Osteocyte (in vitro differentiated cells): ENCODE measurements at places on chromosomes 13 and 19.

- no peak for DNase-seq
Observed at GRCh38 chr13:44276061-44276460, 97.6 kb upstream of the SERP2 start.

- DNase-seq, result no peak
Observed at GRCh38 chr19:31289381-31289880, 59.8 kb downstream of the TSHZ3 start.

DNA sequence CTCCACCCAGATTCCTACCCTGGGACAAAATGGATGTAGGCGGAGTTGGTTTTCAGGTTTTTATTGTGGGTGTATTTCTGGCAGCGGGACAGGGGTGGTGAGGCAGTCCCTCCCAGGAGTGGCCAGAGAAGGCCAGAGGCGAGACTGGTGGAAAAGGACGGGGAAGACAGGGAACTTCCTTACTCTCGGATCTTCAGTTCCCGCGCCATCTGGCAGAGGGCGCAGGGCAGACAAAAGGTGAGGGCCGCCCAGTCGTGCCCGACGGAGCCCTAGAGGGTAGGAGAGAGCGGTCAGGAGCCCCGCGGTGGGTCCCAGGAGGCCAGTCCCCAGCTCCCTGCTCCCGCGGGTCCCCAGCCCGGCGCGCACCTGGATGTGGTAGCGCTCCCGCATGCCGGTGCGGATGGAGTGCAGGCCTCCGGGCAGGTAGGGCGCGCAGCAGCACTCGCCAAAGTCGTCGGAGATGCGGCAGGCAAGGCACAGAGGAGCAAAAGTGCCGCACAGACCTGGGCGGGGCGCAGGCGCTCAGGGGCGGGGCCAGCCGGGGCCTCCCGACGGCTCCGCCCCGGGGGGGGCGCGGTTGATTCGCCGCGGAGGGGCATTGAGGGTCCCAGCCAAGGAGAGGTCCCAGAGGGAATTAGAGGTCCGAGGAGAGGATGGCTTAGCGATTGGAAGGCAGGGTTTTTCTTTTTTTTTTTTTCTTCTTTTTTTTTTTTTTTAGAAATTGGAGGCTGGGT, 3.0 kb downstream of the CNFN start:
- DNase-seq, result no peak

GRCh38 chr13:47415048-47415447, 518.2 kb upstream of the HTR2A start:
- no peak for DNase-seq

- DNase-seq, result no peak
Observed at GRCh38 chr13:28455580-28456194, 39.2 kb downstream of the FLT1 start.

GRCh38 chr13:42597505-42597904, 23.6 kb downstream of the TNFSF11 start:
- no peak for DNase-seq

GRCh38 chr13:25062479-25062878, 33.5 kb upstream of the PABPC3 start:
- no peak for DNase-seq

DNA sequence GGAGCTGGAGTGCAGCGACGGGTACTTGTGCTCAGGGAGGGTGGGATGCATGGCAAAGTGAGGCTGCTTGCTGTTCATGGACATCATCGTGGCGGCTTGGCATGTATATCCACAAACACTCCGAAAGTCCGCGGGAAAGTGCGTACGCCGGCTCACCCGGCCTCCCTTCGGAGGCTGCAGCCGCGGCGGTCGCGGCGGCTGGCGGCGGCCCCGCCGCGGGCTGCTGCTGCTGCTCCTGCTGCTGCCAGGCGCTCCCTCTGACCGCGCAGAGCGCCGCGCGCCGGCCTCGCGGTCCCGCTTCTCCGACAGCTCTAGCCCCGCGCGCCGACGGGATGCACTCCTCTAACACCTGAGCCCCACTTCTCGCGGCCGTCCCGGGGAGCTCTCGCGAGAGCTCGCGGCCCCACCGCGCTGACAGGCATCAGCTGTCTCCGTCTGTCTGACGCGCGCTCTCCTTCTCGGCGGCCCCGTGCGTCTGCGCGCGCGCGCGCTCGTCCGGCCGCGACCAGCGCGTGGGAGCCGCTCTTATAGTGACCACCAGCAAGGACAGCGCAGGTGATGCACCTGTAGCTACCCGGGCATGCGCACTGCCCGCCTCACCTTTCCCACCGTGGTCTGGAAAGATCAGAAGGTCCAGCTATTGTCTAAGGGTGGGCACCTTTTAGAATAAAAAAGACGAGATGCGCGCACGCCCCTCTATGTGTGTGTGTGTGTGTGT, at the start of gene POU4F1:
TSS of gene POU4F1 (minus strand) at position 313 of the 718 bp plus-strand sequence. CDS start at position 87, 226 bp downstream.
- no peak for DNase-seq

DNA sequence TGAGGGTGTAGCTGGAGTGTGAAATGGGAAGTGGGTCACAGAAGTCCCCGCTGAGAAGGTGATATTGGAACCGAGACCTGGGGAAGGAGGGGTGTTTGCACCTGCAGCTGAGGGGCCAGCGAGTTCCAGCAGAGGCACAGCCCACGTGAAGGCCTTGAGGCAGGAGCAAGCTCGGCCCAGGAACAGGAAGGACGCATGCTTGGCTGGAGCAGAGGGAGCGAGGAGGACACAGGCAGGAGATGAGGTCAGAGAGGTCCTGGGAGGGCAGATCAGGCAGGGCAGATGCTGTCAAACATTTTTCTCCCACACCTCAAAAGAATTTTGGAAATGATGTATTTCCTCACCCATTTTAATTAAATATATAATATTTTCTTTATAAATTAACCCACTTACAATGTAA, 9.3 kb downstream of the ZNF415 start:
- DNase-seq, result no peak

GRCh38 chr13:70424928-70425327, 316.7 kb upstream of the KLHL1 start:
- DNase-seq, result no peak

DNA sequence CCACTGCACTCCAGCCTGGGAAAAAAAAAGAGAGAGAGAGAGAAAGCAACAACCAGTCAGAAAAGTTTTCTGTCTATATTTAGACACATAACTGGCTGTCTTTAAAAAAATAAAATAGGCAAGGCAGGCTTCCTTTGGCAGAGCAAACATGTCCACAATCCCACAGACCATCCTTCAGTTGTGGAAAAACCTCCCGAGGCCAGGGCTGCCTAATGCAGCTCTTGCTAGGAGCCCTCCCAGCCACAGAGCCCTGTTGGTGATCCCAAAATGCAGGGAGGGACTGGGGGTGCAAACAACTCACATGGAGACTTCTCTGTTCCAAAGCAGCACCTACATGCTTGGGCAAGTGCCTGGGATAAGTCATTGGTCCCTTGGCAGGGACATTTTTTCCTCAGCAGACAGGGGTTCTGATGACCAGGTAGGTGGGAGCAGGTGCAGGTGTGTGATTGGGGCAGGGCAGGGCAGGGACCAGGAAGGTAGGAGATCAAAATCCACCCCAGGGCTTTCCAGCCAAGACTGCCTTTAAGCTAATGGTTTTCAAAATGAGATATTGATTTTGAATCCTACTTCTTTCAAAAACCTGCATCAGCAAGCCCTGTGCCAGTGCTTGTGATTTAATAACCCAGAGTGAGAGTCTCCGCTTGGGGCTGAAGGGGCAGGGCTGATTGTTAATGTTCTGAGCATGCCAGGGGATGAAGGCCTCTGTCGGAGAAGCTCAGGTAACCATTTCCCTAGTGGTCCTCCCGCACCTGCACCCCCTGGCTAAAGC, 178.5 kb downstream of the USP12 start:
- no peak for DNase-seq

- no peak for DNase-seq
Observed at GRCh38 chr13:60111691-60112090, 52.0 kb downstream of the DIAPH3 start.

DNA sequence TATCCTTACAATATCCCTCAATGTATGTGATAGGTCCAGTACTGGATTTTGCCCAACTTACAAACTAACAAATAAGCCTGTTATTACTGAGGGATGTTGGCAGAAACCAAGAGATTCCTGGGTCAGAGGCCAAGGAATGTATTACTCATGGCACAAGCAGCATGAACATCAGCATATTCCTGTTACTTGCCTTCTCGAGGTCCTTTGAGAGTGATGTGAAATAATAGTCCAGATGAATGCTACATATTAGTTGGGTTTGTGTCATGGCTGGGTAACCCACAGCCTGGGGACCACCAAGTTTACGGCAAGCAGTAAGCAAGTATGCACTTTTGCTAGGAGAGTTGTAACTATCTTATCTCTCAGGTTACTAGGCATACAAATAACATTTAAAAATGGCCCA, 384.5 kb upstream of the GPC6 start:
- no peak for DNase-seq

DNA sequence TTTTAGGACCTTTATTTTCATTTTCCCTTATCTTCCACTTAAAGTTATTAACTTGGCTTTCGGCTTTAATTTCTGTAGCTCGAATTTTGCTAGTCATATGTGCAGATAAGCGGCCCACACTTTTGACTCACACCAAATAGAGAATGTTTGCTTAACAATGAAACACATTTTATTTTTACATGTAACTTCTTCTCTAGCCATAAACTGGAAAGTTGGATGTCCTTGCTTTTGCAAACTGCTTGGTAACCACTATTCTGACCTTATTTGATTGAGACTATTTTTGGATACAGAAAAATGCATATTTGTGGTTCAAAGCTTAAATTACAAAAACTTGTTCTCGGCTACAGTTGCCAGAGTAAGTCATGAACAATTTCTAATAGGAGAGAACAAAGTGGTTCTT, 600.0 kb downstream of the KCTD12 start:
- no peak for DNase-seq

DNA sequence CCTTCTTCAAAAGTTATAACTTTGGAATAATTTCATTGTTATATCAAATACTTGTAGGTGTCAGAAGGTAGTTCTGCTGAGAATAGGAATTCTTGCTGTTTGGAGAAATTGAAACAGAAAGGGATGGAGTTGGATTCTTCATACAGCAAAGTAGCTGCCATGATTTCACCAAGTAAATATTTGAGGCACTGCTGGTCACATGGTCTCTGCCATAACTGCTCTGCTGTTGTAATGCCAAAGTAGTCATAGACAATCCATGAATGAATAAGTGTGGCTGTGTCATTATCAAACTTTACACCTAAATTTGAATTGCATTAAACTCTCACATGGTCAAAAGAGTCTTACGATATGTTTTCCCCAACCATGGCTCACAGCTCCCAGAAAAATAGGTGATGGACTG, 308.6 kb downstream of the GPC6 start:
- DNase-seq, result no peak

DNA sequence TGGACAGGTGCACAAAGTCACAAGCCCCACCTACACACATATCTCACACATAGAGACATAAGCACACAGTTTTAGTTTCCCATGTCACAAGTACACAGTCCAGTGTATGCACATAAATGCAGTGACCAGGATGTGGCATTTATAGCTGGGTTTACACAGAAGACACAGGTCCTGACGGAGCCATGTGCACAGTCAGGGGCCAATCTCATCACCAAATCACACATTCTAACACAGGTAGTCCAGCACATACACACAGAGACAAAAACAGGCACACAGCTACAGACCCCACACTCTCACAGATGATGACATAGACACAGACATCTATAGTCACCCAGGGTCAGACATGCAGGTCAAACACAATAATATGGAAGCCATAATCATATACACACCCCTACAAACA, 2.1 kb downstream of the NUMBL start:
- no peak for DNase-seq

DNA sequence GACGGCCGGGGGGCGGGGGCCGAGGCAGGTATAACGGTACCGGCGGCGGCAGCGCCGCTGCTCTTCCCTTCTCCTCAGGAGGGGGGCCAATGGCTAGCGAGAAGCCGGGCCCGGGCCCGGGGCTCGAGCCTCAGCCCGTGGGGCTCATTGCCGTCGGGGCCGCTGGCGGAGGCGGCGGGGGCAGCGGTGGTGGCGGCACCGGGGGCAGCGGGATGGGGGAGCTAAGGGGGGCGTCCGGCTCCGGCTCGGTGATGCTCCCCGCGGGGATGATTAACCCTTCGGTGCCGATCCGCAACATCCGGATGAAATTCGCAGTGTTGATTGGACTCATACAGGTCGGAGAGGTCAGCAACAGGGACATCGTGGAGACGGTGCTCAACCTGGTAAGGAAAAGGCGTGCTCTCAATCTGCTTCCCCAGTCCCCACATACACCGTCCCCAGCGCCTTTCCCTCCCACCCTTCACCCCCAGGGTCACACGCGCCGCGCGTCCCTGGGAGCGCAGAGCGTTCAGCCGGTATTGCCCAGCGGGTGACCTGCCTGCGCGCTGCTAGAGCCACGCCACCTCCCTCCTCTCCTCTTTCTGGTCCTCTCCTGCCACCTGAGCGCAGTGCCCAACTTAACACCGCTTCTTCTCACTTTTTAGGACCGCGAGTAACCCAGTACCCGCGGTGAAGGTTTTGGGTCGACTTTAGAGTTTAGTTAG, 814 bp downstream of the NBEA start:
- DNase-seq, result no peak
